Stimulated activated CD8-positive, alpha-beta memory T cell treated with anti-CD3 and anti-CD28 coated beads, Interleukin-2, amount 100 ng/mL, for 1 hour (primary cell): ENCODE measurements at places on chromosomes 12 and 14.

GRCh38 chr12:44431647-44432343 lies 444.3 kb downstream of the NELL2 start:
- no peak for DNase-seq

DNA sequence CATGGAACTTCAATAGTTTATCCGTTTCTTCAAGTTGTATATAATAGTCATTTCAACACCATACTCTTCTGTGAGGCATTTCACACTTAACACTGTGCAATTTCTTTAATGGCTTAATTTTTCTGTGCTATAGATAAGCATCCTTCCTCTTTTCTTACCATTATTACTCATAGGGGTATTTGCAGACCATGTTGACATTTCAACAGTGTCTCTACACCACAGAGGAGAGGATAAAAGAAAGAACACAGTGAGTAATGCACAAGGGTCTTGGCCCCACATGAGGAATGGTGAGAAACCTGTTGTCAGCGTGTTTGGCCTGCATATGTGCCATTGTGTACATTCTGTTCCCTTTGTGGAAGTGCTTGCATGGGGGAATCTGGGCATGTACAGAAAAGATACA lies 421.5 kb upstream of the MDGA2 start:
- no peak for DNase-seq

- no peak for DNase-seq
These were observed 167.0 kb downstream of the PPM1H start for GRCh38 chr12:62767946-62768345.

- no peak for DNase-seq
These were observed 1.9 kb downstream of the CCDC91 start for GRCh38 chr12:28192125-28192524.

DNA sequence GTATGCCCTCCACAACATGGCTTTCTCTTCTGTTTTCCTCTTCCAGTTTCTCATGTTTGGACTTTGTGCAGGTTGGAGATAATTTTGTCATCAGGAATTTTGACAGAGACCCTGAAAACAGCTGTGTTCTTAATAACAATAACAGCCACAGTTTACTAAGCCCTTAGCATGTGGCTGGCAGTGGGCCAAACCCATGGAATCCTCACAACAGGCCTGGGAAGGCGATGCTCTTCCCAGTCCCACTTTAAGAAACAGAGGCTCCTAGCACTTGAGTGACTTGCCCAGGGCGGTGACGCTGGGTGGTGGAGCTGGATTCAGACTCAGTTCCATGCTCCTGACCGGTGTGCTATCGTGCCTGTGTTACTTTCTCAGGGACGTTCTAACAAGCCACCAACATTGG lies 20.1 kb upstream of the PLEKHG3 start:
- no peak for DNase-seq

DNA sequence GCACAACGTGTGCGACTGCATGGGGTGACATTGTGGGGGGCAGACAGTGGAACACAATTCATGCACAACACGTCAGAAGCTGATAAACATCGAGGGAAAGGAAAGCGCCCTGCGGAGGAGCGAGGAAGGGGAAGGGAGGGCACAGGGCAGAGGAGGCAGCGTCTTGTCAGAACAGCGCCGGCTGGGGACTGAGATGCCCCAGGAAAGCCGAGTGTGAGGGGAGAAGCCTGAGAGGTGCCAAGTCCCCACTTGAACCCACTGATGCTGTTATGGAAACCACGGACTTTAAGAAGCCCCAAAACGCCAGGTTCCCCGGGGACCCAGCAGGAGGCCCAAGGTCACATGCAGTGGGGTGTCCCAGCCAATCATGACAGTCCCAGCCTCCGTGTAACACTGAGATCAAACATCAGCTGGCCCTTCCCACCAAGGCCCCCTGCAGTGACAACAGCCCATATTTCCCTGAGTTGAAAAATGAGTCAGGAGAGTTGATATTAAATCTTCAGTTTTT lies 70.0 kb downstream of the GALNT9 start:
- DNase-seq: no peak

DNA sequence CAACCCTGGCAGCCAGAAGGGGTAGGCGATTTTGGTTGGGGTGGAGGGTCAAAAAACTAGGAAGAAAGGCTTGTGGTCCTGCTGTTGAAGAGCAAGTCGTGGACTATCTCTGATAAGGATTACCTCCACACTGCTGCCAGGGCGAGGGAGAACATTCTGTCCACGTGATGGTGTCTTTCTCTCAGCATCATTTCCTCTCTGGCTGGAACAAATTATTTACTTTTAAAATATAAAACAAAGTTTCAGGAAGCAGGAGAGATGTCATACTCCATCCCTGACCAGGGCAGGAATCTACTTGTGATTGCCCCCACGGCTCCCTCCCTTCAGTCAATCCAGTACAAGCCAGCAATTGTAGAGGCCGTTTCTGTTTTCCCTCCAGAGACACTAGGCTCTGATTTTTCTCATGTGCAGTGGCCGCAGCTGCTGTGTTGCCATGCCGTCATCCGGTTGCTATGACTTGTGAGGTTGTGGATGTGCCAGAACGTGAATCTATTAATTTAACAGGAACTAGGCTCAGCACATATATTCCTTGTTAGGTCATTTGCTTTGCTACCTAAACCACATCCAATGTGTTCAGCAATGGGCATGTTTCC lies 61.5 kb upstream of the PTGR2 start:
- no peak for DNase-seq

GRCh38 chr14:56874375-56874774 lies 64.1 kb upstream of the OTX2 start:
- no peak for DNase-seq

- no peak for DNase-seq
These were observed 5.4 kb downstream of the AP1G2 start for GRCh38 chr14:23561873-23562821.

GRCh38 chr12:119802472-119802871 lies 74.6 kb downstream of the CIT start:
- DNase-seq: no peak

DNA sequence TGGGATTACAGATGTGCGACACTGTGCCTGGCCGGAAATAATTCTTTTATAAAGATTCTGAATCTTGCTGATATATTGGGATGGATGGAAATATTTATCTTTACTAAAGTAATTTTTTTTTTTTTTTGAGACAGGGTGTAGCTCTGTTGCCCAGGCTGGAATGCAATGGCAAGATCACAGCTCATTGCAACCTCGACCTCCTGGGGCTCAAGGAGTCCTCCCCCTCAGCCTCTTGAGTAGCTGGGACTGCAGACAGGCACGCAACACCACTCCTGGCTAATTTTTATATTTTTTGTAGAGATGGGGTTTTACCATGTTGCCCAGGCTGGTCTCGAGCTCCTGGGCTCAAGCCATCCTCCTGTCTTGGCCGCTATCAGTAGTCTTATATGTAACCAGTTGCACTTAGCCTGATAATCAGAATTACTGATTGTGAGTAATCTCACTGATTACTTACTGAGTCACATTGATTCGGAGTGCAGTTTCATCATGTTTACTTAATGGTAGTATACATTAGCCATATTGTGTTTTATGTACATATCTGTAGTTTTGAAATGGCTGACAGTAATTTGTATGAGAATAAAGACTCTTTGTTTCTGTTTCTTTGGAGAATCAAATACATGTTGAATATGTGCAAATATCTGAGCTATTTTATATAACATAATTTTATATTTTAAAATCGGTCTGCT lies 50.4 kb upstream of the LRTM2 start:
- DNase-seq: no peak

DNA sequence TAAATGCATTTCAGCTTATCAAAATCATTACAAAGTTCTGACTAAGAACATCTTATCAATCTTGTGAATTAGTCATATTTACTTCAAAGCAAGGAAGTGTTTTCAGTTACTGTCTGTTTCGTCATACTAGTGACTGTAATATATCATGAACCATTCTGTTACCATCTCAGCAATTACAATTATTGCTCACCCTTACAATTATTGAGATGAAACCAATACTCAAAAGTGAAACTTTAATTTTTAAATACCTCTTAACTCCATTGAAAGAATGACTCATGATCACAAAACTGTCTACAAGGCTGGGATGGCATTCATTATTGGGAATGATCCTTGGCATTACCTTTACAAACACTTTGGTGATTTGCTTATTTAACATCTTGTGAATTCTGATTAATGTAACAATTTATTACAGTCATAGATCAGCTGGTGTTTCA lies 90.3 kb downstream of the RPS6KA5 start:
- no peak for DNase-seq

DNA sequence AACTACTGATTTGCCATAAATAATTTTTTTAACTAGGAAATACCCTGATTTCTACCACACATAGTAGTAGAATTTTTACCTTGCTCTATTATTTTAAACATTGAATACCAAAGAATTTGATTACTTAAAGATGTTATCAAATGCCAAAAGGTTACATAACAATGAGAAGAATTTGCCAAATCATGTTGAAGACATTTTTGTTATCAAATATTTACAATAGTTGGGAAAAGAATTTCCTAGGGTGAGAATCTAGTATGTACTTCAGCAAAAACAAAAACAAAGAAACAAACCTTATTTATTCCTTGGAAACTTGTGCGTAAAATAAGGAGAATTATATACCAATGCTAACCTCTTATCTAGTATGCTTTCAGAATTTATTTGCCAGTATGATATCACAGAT lies 107.2 kb downstream of the SCAF11 start:
- no peak for DNase-seq

DNA sequence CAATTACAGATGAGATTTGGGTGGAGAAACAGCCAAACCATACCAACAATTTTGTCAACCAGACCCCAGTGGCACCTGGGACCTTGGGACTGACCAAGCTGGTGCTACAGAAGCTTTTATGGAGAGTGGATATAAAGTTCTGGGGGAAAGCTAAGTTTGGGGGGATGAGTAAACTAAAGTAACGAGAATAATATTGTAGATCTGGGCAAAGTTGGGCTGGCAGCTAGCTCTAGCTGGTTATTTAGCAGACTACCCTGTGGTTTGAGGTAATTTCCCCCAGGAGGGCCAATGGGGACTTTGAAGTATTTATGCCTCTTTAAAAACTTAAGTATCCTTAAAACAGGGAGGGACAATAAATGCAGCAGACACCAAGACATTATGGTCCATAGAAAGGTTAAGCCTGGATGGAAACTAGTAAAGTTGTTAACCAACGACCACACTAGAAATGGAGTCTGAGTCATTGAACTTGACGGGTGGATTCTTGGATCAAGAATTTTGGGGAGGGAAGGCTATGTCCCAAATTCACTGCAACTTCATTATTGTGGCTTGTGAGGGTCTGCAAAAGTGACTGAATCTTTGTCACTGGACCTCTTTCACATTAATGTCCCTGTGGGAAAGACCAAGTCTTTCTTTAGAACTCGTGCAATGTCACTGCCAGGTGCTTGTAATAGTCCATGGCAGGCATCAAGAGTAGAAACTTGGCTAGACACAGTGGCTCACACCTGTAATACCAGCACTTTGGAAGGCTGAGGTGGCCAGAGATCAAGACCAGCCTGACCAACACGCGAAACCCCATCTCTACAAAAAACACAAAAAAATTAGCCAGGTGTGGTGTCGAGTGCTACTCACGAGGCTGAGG lies 48.5 kb upstream of the OR5AU1 start:
- no peak for DNase-seq

DNA sequence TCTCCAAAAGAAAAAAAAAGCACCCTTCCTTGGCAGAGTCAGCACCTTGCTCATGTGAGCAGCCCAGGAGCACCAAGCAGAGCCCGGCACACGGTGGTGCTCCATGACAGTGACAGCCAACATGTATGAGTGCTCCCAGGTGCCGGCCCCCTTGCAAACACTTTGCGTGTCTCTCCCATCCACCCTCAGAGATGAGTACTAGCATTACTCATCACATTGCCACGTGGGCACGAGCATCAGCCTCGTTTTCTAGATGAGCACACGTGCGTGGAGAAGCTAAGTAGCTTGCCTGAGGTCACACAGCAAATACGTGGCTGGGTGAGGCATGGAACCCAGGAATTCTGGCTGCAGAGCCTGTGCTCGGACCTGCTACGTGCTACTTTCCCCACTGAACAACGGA lies 177.9 kb upstream of the PRMT8 start:
- DNase-seq: no peak

DNA sequence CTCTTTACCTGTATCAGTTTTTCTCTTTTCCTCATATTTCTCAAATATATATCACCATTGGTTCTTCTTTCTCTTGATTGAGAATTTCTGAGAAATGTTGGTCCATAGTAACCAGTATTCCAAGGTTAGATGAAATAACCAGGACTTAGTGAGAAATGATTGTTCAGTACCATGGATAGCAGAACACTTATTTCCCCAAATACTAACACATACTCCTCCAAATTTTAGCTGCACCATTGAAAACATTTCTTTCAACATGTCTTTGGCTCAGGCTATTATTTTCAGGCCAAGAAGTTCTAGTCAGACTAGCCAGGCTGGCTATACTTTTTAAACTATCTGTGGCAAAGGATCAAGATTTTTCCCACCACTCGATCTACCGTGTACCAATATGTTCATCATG lies 113.3 kb downstream of the PTPRO start:
- DNase-seq: no peak

DNA sequence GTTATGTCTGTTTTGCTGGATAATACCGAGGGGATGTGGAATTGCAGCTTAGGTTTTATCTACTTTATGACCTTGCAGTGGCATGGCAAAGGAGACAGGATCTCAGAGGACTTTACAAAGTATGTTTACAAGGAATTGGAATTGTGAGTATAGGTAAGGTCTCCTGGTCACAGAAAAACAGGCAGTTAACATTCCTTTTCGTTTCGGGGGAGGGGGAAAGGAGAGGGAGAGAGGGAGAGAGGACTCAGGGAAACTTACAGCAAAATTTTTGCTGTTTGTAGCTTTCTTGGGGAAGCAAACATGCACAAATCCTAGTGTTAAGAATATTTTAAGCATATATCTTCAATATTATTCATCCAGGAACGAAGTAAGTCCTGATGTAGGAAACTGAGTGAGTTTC lies 590.5 kb upstream of the LRFN5 start:
- no peak for DNase-seq

- DNase-seq: peak; percentile 4
These were observed 567.6 kb downstream of the BCL11B start for GRCh38 chr14:98704441-98704840.

DNA sequence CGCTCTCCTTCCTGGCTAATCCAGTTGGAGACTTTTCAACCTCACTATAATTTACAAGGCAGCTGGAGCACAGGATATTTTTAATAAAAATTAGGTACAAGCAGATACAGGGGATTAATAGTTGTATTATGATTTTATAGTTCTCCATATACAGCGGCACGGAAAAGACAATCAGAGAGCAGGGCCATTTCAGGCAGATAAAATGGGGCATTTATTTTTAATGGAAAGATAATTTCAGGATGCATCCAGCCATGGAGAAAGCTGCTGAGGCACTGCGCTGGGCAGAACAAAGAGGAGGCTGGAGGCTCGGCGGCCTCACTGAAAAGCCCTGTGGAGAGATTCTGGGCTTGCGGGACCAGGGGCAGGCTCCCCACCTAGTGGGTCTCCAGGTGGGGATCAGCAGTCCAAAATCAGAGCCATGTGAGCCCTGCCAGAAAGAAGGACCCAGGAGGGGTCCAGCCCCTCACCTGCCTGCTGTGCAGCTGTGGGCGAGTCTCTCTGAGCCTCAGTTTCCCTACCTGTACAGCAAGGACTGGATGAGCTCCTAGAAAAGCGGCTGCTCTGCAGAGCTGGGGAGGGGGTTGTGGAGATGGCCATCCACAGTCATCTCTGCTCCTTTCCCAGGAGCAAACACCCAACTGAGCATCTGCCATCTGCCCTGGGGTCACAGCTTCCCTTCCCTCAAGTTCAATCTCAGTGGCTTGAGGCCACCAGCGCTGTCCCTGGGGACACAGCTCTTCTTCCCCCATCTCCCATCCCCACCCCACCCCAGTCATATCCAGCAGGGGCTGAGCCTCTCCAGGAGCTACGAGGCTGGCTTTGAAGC lies 23.9 kb upstream of the C14orf180 start:
- DNase-seq: no peak
